ENCODE measurements at places on chromosomes 1 and 21. TPM values are rescaled to one million over a fixed set of nuclear protein-coding genes. Genes with fewer than 3 reads are reported as not detected.

DNA sequence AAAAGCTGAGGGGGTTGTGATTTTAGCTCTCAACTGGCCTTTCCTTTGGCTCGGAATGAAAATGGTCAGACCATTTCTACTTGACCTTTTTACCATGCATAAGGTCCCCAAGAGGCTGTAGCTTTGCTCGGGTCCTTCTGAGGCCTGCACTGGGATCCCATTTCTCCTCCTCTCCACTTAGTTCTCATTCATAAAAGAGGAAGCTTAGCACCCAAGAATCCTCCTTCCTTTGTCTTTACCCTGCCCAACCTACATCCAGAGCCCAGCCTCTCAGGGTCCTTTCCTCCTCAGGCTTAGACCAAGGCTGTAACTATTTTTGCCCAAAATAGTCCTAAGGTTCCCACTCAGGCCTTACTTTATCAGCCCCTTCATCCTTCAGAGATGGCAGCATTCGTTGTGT is 6.0 kb upstream of the SLC27A3 start:
- DNase-seq = no peak
- H3K4me3 ChIP-seq = no peak overlapping the region
- no peak overlapping the region for H3K27ac ChIP-seq
- peaks cover 8% of the 10 kb centered on the region for H3K36me3 ChIP-seq
- no peaks in the 10 kb centered on the region for H3K4me1 ChIP-seq
- H3K27me3 ChIP-seq = no peaks in the 10 kb centered on the region

DNA sequence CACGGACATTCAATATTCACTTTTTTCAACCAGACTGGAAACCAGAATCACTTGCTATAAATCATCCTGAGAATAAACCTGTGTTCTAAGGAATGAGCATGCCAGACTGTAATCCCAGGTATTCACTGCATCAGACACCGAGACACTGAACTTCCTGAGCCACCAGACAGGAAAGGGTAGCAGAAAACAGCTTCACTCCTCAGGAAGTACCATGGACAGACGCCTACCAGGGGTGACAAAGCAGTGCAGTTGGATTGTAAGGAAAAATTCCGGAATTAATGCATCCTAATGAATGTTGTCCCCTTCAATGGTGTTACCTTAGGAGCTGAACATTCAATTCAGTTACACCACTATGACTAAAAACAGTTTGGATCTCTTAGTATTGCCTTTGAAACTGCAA is 156.1 kb downstream of the PIGK start:
- H3K4me1 ChIP-seq = no peaks in the 10 kb centered on the region
- H3K4me3 ChIP-seq = no peak overlapping the region
- DNase-seq = peak; percentile 30
- no peaks in the 10 kb centered on the region for H3K36me3 ChIP-seq
- H3K27ac ChIP-seq = no peak overlapping the region

GRCh38 chr1:53047737-53048736 is 14.0 kb upstream of the PODN start:
- DNase-seq = no peak
- no peaks in the 10 kb centered on the region for H3K4me1 ChIP-seq
- H3K27ac ChIP-seq = no peak overlapping the region
- peaks cover 14% of the 10 kb centered on the region for H3K36me3 ChIP-seq
- H3K4me3 ChIP-seq = no peak overlapping the region

DNA sequence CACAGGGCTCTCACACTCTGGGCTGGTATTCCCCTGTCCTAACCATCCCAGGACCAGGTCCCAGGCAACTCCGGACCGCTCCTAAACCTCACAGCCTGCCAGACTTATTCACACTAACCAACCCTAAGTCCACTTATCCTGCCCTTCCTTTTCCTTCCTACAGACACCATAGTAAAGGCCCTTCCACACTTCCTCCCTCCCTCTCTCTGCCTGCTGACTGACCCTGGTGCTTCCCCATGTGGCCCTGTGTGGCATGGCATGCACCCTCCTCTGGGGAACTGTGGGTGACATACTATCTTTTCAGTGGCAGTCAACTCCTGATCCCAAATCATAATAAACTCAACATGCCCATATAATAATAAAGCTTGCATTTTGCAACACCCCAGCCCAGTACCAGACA is 155.1 kb upstream of the DNAH14 start:
- no peak overlapping the region for H3K27ac ChIP-seq
- H3K36me3 ChIP-seq = no peaks in the 10 kb centered on the region
- DNase-seq = no peak
- H3K4me1 ChIP-seq = peaks cover 12% of the 10 kb centered on the region
- no peak overlapping the region for H3K4me3 ChIP-seq

GRCh38 chr1:184218458-184219075 is 167.0 kb downstream of the TSEN15 start:
- no peak overlapping the region for H3K4me3 ChIP-seq
- H3K36me3 ChIP-seq = no peaks in the 10 kb centered on the region
- H3K27ac ChIP-seq = no peak overlapping the region
- H3K27me3 ChIP-seq = no peaks in the 10 kb centered on the region

DNA sequence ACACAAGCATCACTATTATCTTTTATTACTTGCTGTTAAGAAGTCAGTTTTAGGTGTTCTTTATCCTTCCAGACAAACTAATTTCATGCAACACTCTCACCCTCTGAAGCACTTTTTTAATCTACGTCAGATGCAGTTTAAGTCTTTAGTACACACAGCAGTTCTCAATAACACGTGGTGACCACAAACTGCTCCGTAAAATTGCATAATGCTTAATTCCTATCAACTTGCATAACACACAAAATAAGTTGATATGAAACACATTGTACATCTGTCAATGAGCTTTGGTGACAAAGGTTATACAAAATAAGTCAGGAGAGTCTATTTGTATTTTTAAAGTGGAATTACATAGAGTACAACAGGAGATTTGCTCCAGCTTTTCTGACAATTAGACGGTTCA is 140.9 kb upstream of the ETS2 start:
- DNase-seq = no peak

The FAM72A gene
- total RNA-seq = 17.9 TPM

GRCh38 chr1:32042330-32042729 is 28.7 kb downstream of the KHDRBS1 start:
- H3K36me3 ChIP-seq = peaks cover 52% of the 10 kb centered on the region
- H3K27ac ChIP-seq = no peak overlapping the region
- no peak for DNase-seq
- H3K4me3 ChIP-seq = no peak overlapping the region
- no peaks in the 10 kb centered on the region for H3K27me3 ChIP-seq

- H3K27me3 ChIP-seq = no peaks in the 10 kb centered on the region
- no peaks in the 10 kb centered on the region for H3K4me1 ChIP-seq
- no peak overlapping the region for H3K27ac ChIP-seq
- peak; percentile 33 for DNase-seq
Observed at GRCh38 chr1:197481101-197481500, 213.0 kb downstream of the CRB1 start.

- no peaks in the 10 kb centered on the region for H3K4me1 ChIP-seq
- H3K4me3 ChIP-seq = no peak overlapping the region
- no peak for DNase-seq
- H3K27me3 ChIP-seq = no peaks in the 10 kb centered on the region
Observed at GRCh38 chr1:89643577-89643976, 10.7 kb downstream of the LRRC8C start.

The GJA9 gene
- not detected for total RNA-seq

- H3K4me3 ChIP-seq = no peak overlapping the region
- H3K36me3 ChIP-seq = peaks cover 6% of the 10 kb centered on the region
- H3K27me3 ChIP-seq = no peaks in the 10 kb centered on the region
Observed at GRCh38 chr21:43739621-43740435, 20.9 kb downstream of the PDXK start.

The SYNC gene
- 1.1 TPM for total RNA-seq

The SH2D2A gene
- 0.30 TPM for total RNA-seq

The PCP4L1 gene
- total RNA-seq = not detected

DNA sequence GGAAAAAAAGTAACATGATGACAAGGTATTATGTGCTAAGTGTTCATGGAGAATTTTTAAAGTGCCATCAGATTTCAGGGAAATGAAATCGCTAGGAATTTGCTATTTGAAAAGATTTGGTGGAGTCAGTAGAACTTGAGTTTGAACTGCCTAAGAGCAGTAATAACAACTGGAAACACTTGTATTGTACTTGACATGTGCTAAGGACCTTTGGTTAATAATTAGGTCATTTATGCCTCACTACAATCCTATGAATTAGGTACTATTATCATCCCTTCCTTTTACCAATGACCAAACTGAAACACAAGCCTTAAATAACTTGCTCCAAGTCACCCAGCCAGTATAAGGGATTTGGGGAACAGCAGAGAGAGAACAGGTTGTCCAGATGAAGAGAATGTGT is 133.4 kb downstream of the NTNG1 start:
- H3K4me3 ChIP-seq = no peak overlapping the region
- H3K4me1 ChIP-seq = no peaks in the 10 kb centered on the region
- no peak overlapping the region for H3K27ac ChIP-seq
- H3K27me3 ChIP-seq = no peaks in the 10 kb centered on the region
- H3K36me3 ChIP-seq = no peaks in the 10 kb centered on the region
- DNase-seq = no peak

DNA sequence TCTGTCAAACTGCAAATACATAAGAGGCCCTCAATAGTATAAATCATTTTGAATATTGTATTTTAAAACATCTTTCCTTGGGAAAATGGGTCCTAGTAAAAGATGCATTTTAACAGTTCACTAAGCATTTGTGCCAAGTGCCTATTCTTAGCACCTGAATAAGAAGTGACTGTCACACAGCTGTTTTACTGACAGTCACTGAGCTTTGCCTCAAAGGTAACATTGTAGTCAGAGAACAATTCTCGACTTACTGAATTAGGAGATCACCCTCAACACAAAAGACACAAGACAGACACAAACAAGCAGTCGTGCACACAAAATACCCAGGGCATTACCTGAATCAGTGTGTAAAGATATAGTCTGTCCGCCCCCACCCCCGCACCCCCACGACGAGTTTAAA is 408 bp downstream of the ESRRG start:
- DNase-seq = no peak
- H3K27me3 ChIP-seq = no peaks in the 10 kb centered on the region
- no peaks in the 10 kb centered on the region for H3K36me3 ChIP-seq
- H3K4me1 ChIP-seq = 0 out of 2 replicates have a peak, but pooled peaks cover 3% of the 10 kb centered on the region
- H3K4me3 ChIP-seq = peak overlapping the region; percentile 52

All from SJCRH30 (cell line).